ENCODE measurements at places on chromosomes 2 and 18.

DNA sequence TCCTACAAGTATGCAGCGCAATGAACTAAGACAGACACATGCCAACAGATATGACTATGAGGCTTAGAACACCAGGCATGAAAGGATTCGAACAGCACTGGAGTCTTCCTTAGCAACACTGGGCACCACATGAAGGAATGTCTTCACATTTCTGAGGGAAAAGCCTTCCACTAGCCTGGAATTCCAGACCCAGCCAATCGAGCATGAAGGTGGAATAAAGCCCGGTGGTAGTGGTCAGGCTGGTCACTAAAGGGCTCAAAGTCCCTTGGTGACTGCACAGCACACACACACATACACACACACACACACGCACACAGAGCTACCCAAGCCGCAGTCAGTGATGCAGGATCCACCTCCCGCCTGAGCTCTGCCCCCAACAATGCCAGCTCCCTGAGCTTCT, 19.7 kb upstream of the SFXN5 start:
- DNase-seq: no peak

DNA sequence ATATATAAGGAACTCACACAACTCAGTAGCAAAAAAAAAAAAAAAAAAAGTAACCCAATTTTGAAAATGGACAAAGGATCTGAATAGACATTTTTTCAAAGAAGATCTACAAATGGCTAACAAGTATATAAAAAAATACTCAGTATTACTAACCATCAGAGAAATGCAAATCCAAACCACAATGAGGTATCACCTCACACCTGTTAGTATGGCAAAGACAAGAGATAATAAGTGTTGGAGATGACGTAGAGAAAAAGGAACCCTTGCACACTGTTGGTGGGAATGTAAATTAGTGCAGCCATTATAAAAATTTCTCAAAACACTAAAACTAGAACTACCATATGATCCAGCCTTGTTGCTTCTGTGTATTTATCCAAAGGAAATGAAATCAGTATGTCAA, 5.8 kb upstream of the CNDP1 start:
- no peak for DNase-seq

DNA sequence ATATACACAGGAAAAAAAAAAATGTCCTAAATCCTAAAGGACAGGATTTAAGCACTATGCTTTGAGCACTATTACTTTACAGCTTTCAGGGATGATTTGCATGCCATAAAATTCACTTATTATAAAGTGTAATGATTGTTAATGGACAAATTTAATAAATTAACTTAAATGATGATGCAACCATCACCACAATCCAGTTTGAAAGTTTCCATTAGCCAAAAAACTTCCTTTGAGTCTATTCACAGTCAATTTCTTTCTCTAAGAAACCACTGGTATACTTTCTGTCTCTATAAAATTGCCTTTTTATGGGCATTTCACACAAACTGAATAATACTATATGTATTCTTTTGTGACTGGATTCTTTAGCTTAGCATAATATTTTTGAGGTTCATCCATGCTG, 111.1 kb upstream of the RIOK3 start:
- DNase-seq: no peak

GRCh38 chr2:13035866-13036265, 319.1 kb downstream of the TRIB2 start:
- no peak for DNase-seq
